ENCODE measurements at places on chromosomes 7 and 10.

- no peak for DNase-seq
Measured at GRCh38 chr7:116957874-116958273, 4.6 kb downstream of the ST7 start.

- no peak for DNase-seq
Measured at GRCh38 chr10:121414366-121415062, 183.7 kb downstream of the FGFR2 start.

DNA sequence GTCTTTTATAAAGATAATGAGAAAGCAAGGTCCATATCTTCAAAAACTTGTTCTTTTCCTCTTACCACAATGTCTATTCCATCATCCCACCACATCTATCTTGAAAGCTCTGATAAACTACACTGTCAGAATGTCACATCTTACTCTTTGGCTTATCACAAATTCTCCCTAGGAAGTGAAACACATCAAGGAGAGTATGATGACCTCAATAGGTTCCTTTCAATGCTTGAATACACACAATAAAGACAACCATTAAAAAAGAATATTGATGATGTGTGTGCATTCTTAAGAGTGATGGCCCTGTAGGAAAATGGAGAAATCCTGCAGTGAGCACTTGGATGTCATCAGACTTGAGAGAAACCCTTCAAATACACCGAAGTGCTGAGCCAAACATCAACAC, 918.1 kb upstream of the SORCS1 start:
- no peak for DNase-seq

DNA sequence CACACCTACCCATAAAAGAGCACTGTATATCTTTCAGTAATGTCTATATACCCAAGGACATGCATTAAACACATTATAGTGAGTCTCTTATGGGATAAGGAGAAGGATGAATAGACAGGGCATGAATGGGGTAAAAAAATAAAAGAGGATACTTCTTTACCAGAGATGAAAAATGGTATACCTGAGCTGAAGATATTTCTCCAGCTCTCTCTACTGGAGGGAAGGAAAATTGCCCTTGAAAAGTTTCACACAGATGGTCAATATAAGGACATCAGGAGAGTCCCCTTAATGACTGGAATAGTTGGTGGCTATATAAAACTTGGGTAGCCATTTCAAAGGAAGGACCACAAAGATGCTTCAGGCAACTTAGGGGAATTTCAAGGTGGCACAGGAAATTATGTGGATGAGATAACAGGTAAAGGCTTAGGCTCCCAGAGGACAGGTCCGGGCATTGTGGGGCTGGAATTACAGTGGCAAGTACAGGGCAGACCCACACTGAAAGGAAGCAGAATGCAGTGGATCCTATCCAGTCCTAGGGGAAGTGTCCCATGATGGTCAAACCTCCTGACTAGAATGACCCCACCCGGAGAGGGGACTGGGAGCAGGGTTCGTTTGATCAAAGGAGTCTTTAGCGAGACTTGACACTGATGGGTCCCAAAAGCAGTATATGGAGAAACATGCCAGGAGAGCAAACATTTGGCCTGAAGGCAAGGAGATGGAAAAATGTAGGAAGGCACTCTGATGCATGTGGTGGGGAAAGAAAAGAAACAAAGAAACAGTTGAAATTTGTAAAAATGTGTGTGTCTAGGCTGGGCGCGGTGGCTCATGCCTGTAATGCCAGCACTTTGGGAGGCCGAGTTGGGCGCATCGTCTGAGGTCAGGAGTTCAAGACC, 35.6 kb downstream of the PLAU start:
- DNase-seq: no peak

DNA sequence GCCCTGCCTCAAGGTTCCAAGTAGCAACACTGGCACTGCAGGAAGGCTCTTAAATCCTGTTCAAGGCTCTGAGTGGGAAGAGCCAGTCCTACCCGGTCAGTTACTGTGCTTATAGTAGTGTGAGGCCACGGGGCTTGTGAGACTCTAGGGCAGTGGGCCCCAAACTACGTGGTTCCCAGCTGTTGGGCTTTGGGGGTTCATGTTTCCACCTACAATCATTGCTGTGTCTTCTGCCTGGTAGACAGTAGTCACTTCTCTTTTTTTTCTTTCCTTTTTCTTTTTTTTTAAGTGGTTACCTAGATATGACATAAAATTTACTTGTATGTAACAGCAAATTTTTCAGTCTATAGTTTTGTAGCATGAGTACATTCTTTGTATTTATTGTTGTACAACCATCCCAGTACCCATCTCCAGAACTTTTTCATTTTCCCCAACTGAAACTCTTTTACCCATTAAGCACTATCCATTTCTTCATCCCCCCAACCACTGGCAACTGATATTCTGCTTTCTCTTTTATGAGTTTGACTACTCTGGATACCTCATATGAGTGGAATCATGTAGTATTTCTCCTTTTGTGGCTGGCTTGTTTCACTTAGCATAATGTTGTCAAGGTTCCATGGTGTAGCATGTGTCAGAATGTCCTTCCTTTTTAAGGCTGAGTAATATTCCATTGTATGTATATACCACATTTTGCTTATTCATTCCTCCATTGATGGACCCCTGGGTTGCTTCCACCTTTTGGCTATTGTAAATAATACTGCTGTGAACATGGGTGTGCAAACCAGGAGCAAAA, 7.7 kb downstream of the UBTD1 start:
- no peak for DNase-seq

- no peak for DNase-seq
Measured at GRCh38 chr10:22708772-22709171, 5.6 kb downstream of the PIP4K2A start.

- DNase-seq: no peak
Measured at GRCh38 chr7:133753513-133753912, 373.6 kb upstream of the LRGUK start.

DNA sequence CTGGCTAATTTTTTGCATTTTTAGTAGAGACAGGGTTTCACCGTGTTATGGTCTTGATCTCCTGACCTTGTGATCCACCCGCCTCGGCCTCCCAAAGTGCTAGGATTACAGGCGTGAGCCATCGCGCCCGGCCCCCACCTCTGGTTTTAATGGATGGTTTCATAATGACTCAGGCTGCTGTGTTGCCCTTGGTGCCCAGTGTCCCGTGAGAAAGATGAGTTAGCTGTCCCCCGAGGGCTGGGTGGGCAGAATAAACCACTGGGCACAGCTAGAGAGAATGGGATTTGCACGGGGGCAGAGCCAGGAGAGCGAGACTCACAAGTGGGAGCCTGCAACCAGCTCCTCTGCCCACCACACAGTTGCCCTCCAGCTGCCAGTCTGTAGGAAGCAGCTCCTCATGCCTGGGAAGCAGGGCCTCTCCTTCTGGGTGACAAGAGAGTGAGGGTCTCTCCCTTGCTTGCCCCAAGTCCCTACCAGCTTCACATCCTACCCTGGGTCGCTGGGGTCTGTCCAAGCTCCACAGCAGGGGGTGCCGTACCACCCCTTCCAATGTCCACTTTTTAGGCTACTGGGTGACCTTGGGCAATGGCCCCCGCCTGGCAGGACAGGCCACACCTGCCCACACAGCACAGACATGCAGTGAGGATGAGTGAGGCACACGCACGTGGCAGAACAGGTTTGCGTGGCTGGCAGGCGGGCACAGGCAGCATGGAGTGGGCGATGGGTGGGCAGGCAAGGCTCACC, 16.1 kb upstream of the NDST2 start:
- no peak for DNase-seq

GRCh38 chr7:135964791-135965190, 12.4 kb downstream of the MTPN start:
- no peak for DNase-seq

GRCh38 chr7:123748171-123748733, 551 bp downstream of the WASL start:
- peak; percentile 24 for DNase-seq

All from stimulated activated CD4-positive, alpha-beta T cell treated with anti-CD3 and anti-CD28 coated beads, Interleukin-4, amount 100 ng/mL, for 1 hour (primary cell).